ENCODE measurements at places on chromosomes 7 and 10.

DNA sequence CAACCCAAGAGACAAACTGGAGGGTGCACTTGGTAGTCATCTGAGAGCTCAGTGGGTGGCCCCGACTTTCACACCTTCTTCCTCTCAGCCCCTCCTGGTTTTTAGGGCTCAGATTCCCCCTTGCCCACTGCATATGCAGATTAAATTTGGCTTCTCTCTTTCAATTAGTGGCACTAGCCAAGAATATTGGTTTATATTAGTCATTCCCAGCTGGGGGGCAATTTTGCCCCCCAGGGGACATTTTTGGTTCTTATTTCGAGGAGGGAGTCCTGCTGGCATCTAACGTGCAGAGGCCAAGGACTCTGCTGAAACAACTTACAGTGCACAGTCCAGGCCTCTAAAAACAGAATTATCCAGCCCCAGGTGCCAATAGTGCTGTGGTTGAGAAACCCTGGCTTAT is 216.0 kb downstream of the RPS24 start:
- no peak for DNase-seq

- DNase-seq, result no peak
Measured at GRCh38 chr10:113213035-113213434, 263.0 kb downstream of the TCF7L2 start.

- no peak for DNase-seq
Measured at GRCh38 chr7:66731986-66732385, 8.5 kb upstream of the RABGEF1 start.

- DNase-seq, result no peak
Measured at GRCh38 chr7:105972276-105972675, 9.2 kb downstream of the CDHR3 start.

GRCh38 chr7:45015313-45015712 is 15.3 kb downstream of the CCM2 start:
- DNase-seq, result no peak

- DNase-seq, result no peak
Measured at GRCh38 chr10:51272555-51272954, 198.3 kb downstream of the PRKG1 start.
